ENCODE measurements at places on chromosomes 2 and 18. TPM values are rescaled to one million over a fixed set of nuclear protein-coding genes. Genes with fewer than 3 reads are reported as not detected.

DNA sequence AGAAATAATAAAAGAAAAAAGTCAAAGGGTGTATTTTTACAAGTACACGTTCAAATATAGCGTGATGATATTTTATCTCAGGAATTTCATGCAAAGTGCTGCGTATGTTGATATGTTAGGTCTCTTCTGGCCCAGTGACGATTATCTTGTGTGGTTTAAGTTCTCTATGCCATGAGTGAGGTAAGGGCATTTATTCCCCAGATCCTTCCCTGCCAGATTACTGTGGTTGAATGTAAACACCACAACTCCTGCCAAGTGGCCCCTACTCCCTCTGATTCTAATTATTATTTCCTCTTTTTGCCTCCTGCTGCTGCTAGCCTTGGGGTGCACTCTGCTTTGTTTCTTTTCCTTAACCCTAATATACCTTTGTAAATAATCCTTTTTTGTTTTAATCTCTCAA is 12.2 kb downstream of the SCN2A start:
- DNase-seq, result no peak

GRCh38 chr2:176496761-176497160 is 227.5 kb downstream of the MTX2 start:
- DNase-seq, result no peak

DNA sequence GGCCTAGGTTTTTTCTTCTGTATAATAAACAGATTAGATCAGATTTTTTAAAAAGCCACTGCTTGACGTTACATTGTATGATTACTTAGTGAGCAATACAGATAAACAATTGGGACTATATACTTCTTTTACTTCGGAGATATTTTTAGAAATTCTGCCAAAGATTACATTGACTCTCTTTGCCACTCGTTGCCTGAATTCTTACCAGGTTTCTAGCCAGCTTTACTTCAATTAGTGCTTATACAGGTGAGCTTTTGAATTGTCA is 156.6 kb downstream of the HAUS1 start:
- DNase-seq, result no peak

DNA sequence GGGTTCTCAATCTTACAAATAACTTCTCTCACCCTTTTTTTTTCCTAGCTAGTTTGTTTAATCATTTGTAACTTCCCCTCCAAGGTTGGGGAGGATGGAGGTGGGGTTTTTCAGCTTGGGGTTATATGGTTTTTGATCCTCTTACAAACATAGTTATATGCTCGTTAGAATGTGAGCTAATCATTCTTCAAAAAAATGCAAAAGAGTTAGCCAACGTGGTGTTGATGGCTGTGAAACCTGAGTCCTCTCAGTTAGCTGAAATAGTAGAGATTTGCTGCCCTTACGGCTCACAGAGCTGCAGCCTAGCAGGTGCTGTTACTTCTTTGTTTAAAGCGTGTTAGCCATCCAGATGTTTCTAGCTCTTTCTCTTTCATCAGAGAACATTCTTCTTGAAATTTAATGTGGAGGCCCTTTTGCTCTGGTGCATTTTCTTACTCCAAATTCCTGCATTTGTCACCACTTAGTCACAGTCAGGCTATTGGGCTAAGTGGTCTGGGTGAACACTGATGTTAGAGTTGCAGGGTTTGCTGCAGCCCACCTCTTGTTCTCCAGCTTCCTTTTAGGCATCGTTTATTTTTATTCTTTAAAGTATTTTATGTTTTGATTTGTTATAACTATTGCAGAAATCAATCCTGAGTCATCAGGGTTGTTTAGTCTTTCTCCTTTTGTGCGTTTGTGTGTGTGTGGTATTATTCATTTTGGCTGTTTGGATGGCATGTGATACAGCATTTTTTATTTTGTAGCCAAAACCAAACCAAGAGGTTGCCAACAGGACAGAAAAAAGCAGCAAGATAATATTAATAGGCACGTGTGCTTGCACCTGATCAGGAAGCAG is 41.1 kb downstream of the LIMS1 start:
- no peak for DNase-seq

DNA sequence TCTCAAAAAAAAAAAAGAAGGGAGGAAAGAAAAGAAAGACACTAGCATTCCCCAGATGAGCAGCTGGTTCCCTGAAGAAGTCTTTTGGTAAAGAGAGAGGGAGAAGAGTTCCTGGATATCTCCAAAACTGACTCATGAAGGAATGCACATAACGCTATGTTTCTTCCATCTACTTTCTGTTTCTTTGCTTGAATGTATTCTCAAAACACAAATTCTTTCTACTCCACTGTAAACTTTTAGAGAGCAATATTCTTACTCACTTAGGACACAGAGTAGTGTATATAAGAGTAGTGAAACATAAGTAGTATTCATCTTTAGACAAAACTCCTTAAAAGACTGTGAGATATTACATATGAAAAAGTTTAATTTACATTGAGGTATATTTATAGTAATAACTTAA is 64.2 kb downstream of the TRIP12 start:
- no peak for DNase-seq

DNA sequence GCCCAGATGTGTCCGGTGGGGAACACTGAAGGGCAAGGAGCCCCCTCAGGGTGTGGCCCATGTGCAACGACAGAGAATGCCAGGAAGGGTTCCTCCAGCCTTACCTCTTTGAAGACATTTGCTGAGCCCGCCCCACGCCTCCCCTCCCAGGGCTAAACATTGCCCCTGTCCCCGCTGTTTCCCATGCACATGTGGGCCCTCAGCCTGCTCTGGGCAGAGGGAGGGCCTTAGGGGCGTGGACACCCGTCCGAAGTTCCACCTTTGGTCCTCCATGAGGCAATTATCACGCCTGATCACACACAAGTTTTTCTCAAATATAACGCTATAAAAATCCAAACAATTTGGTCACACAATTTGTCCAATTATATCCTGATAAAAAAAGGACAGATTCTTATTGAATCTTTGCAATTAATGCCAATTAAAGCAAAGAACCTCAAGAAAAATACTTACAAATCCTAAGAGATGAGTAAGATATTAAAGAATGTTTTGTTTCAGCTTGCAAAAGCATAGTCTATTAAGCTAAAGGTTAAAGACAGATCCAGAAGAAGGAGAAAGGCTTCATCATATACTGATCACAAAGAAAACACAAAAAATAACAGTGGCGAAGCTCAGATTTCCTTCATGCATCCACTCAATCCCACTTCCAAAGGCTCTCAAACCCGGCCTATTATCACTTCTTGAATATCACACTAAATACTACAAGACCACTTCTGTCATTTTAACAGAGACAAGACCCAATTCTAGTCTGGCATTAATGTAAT is 55.2 kb upstream of the LDLRAD4 start:
- no peak for DNase-seq

- DNase-seq, result peak; percentile 72
Observed at GRCh38 chr2:105114551-105114950, 76.7 kb downstream of the MRPS9 start.

GRCh38 chr2:135755573-135755972 is 13.9 kb downstream of the UBXN4 start:
- no peak for DNase-seq

DNA sequence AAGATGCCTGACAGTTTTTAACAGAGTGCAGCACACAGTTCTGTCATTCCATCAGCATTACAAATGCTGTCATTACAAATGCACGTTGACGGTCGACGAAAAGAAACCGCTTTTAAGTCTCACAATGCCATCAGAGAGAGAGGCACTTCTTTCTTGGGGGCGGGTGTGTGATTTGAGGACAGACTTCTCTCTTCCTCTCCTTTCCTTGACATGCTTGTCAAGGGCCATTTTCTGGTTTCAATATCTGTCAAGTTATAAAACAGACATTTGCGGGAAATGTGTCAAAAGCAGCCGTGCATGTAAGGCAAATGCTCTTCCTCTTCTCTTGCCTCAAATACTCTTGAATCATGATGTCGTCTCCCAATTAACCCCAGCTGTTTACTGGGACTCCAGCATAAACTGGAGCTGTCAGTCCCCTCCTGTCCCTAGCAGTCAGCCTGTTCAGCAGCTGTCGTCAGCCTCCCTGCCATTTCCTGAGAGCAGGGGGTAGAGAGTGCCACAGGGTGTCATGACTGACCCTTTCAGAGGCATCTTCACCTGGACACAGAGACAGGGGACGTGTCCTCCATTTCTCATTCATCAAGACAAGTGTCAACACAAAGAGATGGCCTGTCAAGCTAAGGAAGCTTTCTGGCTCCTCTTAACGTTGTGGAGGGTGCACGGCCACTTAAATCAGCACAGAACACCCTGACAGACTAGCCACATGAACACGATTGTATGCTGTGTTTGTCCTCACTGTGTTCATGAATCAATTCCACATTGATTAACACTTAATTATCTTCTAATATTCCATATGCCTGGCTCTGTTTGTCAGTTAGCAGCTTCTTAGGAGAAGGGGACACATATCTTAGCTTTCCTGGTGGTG is 305.4 kb upstream of the RAB6C start:
- DNase-seq, result no peak

DNA sequence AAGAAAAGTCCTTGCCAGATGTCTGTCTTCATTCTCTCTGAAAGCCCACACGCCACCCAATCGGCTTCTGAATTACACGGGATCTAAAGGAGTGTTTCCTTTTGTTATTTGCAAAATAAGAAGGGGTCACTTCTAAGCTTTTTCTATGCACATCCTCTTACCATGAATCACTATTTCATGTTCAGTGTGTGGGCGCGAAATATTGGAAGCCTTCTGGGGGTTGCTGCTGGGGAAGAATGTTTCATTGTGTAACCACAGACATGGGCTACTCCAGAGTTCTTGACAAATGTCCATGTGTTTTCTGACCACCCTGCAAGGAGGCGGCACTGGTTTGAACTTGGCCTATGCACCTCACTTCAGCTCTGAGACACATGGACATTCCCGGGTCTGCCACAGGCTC is 133.6 kb upstream of the APCDD1 start:
- no peak for DNase-seq

GRCh38 chr2:207422380-207422779 is 107.4 kb upstream of the CREB1 start:
- DNase-seq, result no peak

DNA sequence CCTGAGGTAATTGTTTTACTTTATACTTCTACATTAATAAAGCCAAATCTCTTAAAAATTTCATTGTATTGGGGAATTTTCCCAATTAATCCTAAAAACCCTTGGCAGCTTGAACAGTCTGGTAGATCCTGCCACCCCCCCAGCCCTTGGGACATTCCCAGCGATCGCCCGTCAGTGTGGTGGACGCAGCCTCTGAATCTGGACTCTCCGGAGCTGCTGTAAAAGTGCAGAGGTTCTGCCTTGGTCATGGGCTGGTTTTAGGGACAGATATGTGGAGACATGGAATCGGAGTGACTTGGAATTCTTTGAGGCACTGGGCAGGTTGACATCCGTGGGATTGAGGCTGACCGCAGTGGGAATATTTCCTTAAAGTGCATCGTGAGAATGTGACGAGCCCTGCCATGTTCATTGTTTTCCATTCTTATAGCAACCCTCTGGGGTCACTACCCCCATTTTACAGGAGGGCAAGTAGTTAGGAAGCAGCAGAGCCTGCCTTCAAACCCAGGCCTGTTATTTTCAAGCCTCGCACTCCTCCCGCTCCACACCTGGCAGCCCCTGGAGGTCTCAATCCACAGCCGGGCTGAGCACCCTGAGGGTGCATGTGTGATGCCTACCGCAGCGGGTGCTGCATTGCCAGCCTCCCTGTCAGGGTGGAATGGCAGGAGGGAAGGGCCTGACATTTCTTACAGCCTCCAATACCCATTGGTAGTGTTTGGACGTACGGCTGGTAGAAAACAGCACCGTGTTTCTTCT is 6.5 kb downstream of the EMILIN2 start:
- DNase-seq, result no peak

DNA sequence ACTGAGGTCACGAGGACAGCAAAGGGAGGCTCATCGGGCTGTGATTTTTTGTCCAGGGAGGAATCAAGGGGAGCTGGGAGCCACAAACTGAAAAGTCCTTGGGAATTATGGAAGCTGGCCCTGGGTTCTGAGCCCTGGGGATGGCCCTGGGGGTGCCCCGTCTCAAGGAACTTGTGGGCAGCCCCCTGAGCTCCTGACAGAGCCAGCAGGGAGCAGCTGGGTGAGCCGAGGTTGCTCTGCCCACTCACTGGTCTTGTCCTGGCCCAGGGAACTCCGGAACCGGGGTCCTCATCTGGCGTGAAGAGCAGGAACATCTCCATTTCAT is 61.3 kb upstream of the HDAC4 start:
- DNase-seq, result no peak

- DNase-seq, result no peak
Observed at GRCh38 chr2:197504512-197504911, 4.3 kb downstream of the HSPE1 start.

- no peak for DNase-seq
Observed at GRCh38 chr2:75174981-75175380, 24.3 kb downstream of the TACR1 start.

DNA sequence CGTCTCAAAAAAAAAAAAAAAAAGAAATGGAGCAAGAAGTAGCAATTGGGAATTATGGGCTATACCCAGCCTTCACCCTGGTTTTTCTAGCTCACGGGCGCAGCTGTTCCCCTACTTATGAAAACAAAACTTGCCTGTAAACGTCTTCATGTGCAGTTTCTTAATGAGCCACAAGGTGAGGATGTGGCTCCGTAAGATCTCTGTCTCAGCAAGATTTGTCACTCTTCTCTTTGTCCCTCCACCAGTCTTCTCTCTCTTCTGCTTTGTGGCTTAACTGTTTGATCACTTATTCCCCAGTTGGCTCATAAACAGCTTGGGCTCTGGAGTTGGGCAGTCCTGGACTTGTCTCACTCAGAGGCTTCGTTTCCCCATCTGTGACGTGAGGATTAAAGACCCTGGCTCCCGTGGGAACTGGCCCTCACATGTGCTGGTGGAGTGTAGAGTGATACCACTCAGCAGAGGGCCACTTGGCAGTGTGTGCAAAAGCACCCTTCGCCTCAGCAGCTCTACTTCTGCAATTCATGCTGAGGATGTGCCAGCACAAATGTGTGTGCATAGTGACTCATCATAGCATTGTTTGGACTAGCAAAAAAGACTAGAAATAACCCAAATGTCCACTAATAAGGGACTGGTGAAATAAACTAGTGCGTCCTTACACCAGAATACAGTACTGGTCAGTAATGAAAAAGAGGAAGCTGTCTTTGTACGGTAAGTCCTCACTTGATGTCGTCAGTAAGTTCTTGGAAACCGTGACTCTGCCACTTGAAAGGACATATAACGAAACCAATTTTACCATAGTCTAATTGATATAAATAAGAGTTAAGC is 8.7 kb downstream of the CEP68 start:
- peak; percentile 64 for DNase-seq

The ALK gene
- 0.16 TPM for polyA plus RNA-seq

The GPBAR1 gene
- 23.4 TPM for polyA plus RNA-seq

The ECEL1 gene
- polyA plus RNA-seq, result 1.4 TPM

The MC4R gene
- not detected for polyA plus RNA-seq

The KANSL3 gene
- 20.4 TPM for polyA plus RNA-seq

The FABP1 gene
- polyA plus RNA-seq, result 780 TPM

The C2orf81 gene
- polyA plus RNA-seq, result 0.76 TPM
